ENCODE measurements at places on chromosomes 16 and 17.
A peak's percentile ranks its signal among the peaks of the same experiment; 100 is the strongest.

GRCh38 chr17:82839617-82840292, at the start of gene ZNF750:
Gene ZNF750 (minus strand): TSS chr17:82840022. CDS start chr17:82832454, 7,568 bp downstream.
- no peak for DNase-seq

DNA sequence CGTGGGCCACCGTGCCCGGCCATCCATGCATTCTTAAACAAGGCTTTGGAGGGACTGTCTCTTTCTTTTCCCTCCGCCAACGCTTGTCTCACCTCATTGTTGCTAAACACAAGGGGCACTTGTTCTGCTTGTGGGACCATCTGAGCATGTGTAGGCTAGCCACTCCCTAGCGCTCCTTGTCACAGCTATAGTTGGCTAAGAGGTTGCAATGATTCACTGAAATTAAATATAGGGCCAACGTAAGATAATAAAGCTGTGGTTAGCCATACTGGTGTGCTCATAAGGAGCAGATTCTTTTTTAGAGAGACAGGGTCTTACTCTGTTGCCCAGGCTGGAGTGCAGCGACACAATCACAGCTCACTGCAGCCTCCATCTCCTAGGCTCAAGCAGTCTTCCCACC, 41.2 kb downstream of the KIAA0513 start:
- DNase-seq, result no peak

- no peak for DNase-seq
Measured at GRCh38 chr17:68190495-68190894, 57.3 kb upstream of the AMZ2 start.

DNA sequence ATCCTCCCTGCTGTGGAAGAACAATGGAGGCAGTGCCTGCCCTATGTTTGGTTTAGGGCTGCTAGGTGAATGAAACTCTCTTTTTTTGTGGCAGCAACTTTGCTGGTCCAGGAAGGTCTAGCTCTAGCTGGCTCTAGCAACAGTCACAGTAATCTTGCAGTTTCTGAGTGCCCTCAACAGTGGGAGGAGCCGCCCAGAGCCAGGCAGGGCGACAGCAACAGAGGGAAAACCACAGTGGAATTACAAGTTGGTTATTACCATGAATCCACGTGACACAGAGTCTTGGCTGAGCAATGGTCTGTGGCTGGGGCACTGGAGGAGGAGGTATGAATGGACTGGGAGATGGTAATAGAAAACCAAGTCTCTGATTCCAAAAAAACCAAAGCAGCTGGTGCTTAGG, 10.3 kb downstream of the HSPB9 start:
- no peak for DNase-seq

DNA sequence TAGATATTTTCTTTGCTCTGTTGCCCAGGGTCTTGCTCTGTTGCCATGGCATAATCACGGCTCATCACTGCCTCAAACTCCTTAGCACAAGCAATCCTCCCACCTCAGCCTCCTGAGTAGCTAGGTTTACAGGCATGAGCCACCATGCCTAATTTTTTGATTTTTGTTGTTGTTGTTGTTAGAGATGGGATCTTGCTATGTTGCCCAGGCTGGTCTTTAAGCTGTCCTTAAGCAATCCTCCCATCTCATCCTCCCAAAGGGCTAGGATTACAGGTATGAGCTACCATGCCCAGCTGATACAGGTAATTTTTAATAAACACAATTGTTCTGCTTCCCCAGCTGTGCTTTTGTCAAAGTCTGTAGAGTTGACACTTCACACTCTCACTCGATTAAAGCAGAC, 159.3 kb downstream of the PARN start:
- DNase-seq, result no peak

DNA sequence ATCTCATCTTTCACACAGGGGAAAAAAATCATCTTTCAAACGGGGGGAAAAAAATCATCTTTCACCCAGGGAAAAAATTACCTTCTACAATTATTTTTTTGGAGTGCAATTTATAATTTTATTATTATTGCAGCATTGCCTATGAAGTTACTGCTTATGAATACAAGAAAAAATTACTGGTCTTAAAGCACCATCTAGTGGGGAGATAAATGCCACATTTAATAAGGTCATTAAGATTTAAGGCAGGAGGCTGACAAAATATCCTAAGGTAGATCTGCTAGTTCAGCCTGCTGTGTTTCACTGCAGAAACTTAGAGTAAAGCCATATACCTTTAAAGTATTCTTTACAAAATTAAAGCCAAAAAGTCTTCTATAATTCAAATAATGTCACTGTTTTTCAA, 13.7 kb downstream of the SHCBP1 start:
- DNase-seq, result no peak

- DNase-seq, result peak; percentile 89
Measured at GRCh38 chr17:43024407-43025289, at the start of gene RND2. Gene RND2 (plus strand): TSS chr17:43025231. CDS start chr17:43025348, 117 bp downstream.

- DNase-seq, result no peak
Measured at GRCh38 chr17:64741038-64741641, 79.0 kb upstream of the SMURF2 start.

DNA sequence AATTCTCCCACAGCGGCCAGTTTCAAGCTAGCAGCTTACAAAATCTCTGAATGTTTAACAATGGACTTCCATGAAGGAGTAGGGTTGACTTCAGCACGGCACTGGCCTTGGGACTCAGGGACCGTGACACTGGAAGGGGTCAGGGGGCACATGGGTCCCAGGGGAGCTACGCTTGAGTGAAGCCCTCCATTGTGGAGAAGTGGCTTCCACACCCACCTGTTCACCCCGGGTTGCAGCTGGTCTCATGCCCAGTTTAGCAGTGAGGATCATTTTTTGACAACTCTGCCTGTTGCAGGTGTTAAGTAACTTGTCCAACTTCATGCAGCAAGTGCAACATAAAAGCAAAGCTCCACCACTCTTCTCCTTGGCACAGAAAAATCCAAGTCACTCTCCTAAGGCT, 510.2 kb downstream of the CDH13 start:
- no peak for DNase-seq

- DNase-seq, result no peak
Measured at GRCh38 chr17:17400070-17400469, 76.7 kb upstream of the MED9 start.

- DNase-seq, result no peak
Measured at GRCh38 chr17:82780195-82780594, 28.3 kb downstream of the TBCD start.
